Stimulated activated CD8-positive, alpha-beta memory T cell treated with anti-CD3 and anti-CD28 coated beads, Interleukin-4, amount 100 ng/mL, for 24 hours (primary cell): ENCODE measurements at places on chromosomes 12 and 14.
A peak's percentile ranks its signal among the peaks of the same experiment; 100 is the strongest.

- DNase-seq = peak; percentile 41
Measured at GRCh38 chr14:77459072-77459723, 1.3 kb downstream of the AHSA1 start.

GRCh38 chr12:15863984-15864383 is 18.2 kb upstream of the STRAP start:
- no peak for DNase-seq

- DNase-seq = no peak
Measured at GRCh38 chr12:12079291-12079690, 8.6 kb downstream of the BCL2L14 start.

DNA sequence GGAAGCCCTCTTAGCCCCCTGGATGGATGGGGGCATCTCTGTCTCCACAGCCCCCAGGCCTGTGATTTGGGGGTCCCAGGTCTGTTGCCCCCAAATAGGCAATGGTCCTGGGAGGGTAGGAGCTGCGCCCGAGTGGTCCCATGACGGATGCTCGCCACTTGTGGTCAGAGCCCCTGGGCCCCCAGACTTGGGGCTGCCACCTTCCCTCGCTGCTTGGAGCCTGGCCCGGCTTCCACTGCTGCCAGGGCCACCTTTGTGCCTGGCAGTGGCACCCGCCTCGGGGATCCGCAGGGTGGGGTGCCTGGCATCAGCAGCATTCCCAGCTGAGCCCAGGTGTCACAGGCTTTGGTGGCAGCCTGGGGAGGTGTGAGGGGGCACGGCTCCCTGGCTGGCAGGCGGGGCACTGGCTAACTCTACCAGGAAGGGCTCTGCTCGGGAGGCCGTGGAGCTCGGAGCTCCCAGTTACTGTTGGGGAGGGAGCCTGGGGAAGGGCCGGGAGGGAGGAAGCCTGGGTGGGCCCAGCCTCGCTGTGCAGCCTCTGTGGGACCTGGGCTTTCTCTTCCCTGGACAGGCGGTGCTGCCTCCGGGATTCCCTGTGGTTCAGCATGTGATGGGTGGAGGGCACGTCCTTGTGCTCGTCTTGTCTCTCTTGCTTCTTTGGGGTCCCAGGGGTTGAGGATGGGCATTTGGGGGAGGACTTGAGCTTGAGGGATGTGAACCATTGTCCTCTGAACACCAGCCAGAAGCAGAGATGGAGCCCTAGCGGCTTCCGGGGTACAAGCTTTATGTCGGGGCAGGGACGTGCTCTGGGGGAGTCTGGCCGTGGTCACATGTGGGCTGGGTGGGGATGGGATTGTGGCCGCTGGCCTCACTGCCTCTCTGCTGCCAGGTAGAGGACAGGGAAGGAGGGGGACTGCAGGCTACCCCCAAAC is 5.4 kb downstream of the KIF26A start:
- DNase-seq = no peak

DNA sequence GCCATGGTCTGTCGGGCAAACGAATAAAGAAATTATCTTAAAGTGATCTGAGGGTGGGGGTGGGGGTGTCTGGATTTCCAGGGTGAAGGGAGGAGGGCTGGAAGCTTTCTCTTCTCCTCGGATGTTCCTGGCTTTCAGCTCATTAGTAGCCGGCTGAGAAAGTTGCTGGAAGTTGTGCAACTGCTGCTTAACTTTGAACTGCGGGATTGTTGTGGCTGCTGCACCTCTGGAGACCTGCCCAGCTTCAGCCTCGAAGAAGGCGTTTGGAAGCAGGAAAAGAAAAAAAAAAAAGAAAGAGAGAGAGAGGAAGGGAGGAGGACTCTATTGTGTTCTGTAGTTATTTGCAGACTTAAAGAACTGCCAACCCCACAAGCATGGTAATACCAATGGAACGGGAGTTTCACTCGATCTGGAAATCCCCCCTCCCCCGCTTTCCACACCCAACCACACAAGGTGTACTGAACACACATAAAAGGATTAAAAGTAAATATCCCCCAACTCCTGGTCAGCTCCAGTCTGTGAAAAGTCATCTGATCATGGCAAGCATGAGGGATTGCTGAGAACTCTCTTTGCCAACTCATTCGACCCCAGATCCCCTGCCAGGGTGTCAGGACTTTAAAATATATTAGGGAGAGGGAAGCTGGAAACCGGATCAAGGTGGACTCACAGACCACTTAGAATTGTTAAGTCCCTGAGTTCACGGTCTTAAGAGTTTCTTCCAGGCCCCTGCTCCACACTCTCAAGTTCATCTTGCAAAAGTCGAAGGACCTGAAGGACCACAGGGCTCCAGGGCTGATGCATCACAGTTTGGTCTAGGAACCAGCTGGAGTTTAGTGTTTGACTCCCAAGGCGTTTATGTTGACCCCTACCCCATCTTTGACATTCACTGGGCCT is at the start of gene RASSF9:
Gene RASSF9 (minus strand): TSS at position 213 of the 894 bp plus-strand sequence. CDS start 208 bp downstream, at position 5.
- no peak for DNase-seq

GRCh38 chr14:92527721-92528120 is 14.1 kb downstream of the RIN3 start:
- DNase-seq = no peak

DNA sequence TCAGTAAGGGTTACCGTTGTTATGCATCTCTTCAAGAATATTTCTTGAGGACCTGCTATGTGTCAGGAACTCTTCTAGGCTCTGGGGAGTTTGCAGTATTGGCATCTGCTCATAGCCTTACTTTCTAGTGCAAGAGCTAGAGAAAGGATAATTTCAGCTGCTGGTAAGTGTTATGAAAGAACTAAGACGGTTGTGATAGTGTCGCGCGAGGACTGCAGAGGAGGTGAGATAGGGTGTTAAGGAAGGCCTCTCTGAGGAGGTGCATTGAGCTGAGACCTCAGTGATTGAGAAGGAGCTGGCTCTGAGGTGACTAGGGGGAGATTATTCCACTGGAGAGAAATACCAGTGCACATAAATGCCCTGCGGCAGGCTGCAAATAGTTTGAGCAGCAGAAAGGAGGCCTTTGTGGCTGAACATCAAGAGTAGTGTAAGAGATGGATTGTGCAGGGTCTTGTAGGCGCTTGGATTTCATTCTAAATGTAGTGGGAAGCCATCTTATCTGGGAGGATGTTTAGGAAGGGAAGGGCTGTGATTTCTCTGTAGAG is 824 bp downstream of the DDX55 start:
- DNase-seq = no peak

- DNase-seq = no peak
Measured at GRCh38 chr14:74492776-74493342, at the start of gene NPC2. Gene NPC2 (minus strand): TSS chr14:74493305. CDS start chr14:74493274, 31 bp downstream.

- DNase-seq = no peak
Measured at GRCh38 chr14:60622917-60623257, 26.4 kb downstream of the SIX1 start.

GRCh38 chr12:29796823-29797263 is 13.1 kb upstream of the TMTC1 start:
- no peak for DNase-seq

- no peak for DNase-seq
Measured at GRCh38 chr14:85535991-85536832, 6.3 kb downstream of the FLRT2 start.

DNA sequence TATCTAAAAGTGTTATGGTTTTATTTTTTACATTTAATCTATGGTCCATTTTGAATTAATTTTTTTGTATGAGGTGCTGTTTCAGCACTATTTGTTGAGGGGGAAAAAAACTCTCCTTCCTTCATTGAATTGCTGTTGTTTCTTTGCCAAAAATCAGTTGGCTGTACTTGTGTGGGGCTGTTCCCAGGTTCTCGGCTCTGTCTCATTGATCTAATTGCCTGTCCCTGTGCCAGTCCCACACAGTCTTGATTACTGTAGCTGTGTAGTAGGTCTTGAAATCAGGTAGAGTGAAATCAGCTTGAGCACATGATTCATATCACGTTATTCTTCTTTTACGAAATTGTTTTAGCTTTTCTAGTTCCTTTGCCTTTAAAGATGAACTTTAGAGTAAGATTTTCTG is 109.7 kb downstream of the ADGRD1 start:
- no peak for DNase-seq

DNA sequence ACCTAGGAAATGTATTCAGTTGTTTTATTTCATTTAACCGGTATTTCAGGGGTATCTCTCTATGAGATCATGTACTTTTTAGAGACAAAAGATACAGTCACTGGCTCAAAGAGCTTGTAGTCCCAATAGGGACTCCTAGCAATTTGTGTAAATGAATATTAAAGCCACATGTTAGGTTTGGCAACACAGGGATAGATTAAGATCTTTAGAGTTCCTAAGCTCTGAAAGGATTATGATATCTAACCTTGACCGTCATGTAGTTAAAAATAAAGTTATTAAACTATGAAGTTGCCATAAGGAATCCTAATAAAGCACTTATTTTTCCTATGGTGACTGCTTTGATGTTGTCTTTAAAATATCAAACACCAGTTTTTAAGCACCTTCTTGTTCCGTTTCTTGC is 100.4 kb upstream of the FGD4 start:
- no peak for DNase-seq

DNA sequence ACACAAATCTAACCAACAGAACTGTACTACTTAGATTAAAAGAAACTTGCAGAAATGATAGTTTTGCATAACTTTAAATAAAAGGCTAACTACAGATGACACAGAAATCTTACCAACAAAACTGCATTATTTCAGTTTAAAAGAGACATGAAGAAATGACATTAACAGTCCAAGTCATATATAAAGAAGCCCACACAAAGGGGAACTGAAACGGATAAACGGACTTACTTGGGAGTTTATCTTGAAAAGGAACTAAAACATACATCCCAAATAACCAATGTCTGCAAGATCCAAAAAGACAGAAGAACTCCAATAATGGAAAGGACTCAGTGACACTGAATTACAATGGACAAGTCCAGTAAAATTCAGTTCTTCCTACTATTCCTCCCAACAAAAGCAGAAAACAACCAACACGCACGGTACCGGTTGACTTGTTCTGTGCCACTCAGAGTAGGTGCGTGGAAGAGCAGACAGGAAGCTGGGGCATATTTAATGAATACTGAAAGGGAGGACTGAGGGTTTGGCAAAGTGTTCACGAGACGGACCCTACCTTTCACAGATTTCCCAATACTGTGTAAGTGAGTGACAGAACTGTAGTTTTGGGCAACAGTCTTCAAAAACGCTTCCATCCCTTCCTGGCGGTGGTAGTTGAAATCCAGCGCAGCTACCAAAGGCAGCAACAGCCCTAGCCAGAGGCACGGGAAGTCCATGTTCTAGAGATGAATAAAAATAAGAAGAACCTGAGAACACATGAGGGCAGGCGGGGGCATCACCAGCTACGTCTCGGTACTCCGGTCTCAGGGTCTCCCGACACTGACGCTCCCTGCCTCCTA is 627 bp downstream of the CPM start:
- DNase-seq = no peak

DNA sequence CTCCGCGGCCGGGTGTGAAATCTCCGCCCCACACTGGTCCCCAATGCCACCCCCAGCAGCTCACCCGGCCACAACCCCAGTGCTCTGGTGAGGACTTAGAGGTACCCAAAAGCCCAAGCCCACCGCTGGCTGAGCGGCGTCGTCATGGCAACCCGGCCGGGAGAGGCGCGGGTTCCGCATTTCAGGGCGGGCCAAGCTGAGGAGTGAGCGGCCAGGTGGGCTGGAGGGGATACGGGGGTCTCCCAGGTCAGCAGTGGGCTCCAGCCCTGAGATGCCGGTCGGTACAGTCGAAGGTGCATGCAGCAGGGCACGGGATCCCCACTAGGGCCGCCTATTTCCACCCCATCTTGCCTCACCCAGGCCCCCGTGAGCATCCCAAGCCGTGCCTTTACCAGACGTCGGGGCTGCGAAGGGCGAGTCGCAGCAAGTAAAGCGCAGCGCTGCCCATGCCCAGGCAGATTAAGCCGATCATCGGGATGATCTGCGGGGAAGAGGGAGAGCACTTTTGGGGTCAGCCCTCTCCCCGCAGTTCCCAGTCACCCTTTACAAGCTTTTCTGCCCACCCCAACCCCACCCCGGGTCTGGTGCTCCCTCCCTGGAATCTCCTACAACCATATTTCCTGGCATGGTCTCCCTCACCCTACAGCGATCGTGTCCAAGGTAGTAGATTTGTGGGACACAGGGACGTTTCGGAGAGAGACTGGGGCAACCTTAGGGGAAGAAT is 6.9 kb downstream of the SHMT2 start:
- no peak for DNase-seq

DNA sequence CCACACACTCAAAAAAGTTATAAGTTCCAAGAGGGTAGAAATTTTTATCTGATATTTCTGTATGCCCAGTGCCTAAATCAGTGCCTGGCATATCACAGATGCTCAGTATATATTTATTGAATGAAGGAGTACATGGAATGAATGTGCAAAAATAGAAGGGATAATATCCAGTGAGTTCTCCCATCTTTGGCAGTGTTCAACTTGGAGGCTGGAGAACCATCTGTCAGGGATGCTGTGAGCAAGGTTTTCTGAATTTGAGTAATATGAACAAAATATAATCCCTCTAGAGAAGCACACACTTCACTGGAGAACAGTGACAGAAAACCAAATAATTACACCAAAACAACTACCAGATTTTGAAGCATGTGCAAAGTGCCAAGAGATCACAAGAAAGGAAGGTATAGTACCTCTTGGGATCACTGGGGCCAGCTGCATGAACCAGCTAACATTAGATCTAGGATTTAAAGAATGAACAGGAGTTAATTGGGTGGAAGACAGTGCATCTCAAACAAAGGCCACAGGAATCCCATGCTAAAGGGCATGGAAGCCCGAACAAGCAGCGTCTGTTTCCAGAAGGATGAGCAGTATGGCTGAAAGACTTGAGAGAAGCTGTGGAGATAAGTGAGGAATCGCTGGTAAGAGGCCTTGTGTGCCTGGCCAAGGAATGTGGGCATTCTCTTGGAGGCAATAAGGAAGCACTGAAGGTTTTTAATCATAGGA is 11.5 kb downstream of the SLC8A3 start:
- no peak for DNase-seq

- no peak for DNase-seq
Measured at GRCh38 chr14:88882236-88882635, 57.8 kb downstream of the TTC8 start.

DNA sequence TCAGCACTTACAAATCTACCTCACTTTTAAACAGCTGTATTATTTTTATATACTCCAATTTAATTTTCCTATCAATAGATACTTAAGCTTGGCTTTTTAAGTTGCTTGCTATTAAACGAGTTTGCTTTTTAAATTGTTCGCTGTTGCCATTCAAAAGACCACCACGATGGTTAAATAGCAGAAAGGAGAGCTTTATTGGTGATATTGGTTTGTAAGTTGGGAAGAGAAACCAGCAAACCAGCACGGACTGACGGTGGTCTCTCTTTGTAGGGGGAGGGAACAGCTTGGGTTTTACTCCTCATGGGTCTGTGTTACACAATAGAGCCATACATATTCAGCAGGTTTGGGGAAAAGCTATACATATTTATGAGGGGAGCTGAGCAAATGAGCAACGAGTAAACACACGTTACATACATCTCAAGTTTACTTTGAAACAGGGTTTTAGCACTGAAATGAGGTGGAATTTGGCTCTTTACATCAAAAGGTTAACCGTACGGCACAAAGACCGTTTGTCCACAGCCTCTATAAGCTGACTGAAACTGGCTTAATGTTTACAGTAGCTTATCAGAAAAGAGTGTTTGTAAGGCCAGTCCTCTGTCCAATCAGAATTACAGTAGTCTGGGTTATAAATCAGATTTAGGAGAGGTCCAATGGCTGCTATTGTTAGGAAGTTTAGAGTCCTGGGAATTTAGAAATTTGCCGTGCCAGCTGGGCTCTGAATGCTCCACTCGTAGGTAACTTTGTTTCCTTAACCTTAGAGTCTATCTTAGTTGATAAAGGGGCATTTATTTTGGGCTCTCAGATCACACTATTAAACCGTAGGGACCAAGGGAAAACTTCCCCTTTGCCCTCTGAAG is 69.7 kb upstream of the DHRS4 start:
- no peak for DNase-seq

GRCh38 chr12:94879542-94879941 is 124.0 kb downstream of the NDUFA12 start:
- DNase-seq = no peak

GRCh38 chr12:131171029-131171428 is 217.3 kb downstream of the ADGRD1 start:
- no peak for DNase-seq
